ENCODE measurements at places on chromosomes 13 and 19.

DNA sequence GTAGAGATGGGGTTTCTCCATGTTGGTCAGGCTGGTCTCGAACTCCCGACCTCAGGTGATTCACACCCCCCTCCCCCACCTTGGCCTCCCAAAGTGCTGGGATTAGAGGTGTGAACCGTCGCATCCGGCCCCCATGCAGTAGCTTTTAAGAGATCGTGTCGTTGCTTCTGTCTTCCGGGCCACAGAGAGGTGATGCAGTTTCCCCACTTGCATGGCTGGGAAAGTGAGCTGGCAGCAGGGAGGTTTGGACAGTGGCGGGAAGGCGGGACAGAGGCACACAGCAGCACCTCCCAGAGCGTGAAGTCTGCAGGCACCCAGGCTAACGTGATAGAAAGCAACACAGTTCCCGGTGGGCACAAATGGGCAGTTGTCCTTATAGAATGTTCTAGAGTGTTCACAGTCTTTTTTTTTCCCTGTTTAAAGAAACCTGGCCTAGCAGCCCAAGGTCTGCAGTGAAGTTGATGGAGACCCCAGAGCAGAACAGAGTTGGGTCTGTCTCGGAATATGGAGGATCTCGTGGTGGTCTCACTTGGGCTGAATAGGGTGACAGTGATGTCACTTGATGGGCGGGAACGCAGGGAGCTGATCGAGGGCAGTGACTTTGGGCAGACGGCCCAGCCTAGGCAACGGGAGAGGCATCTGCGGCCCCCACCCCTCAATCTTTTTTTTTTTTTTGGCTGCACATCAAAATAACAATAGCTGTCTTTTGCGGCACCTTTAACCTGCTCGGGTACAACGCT lies 4.9 kb downstream of the UHRF1 start:
- DNase-seq = no peak

- DNase-seq = no peak
Observed at GRCh38 chr13:42223681-42224080, 48.3 kb upstream of the AKAP11 start.

GRCh38 chr13:57624565-57625435 lies 6.7 kb upstream of the PCDH17 start:
- peak; percentile 83 for DNase-seq

GRCh38 chr13:110135977-110136597 lies 170.9 kb downstream of the COL4A1 start:
- no peak for DNase-seq

DNA sequence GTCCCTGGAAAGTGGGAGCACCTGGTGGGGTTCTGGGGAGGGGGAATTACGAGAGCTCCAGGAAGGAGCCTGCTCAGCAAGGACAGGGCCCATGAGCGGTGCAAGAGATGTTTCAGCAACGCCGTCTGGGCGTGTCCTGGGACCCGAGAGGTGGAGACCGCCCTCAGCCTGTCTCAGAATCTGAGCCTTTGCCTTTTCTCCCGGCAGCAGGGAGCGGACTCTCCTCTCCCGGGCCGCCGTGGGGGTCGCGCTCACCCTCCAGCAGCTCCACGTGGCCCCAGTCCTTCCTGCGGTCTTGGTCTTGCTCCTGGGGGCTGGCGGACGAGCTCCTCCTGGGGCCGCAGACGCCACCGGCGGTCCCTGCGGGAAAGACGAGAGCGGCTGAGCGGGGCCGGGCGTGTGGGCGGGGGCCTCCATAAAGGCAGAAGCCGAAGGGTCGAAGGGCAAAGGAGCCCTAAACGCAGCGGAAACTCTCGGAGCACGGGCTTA lies 714 bp downstream of the POLRMT start:
- no peak for DNase-seq

GRCh38 chr13:41311406-41312175 lies 524 bp downstream of the NAA16 start:
- DNase-seq = peak; percentile 62

DNA sequence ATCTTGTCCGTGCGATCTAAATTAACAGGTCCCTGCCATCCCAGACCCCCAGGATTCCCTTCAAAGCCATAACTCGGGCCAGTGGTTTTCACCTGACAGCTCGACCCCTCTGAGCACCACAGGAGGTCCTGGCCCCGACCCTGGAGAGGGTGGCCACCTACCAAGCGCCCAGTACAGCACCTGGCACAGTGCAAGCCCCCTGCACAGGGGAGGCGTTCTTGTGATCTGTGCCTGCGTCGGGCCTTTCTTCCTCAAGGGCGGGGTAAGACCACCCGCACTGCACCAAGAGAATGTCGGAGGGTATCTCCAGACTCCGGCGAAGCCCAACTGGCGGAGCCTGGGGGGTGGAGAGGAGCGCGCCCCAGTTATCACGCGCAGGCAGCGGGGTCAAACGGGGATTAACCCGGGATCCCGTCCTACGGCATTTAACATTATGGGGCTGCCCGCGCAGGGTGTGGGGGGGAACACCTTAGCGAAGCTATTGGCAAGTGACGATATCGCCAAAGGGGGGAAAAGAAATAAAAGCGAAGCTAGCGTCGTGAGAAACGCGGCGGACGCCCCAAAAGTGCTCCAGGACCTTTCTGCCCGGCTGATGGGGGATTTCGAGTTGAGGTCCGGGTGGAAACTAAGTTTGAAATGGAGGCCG lies 1.3 kb upstream of the HNRNPL start:
- DNase-seq = peak; percentile 68

GRCh38 chr13:23695196-23695595 lies 125.0 kb downstream of the TNFRSF19 start:
- no peak for DNase-seq

DNA sequence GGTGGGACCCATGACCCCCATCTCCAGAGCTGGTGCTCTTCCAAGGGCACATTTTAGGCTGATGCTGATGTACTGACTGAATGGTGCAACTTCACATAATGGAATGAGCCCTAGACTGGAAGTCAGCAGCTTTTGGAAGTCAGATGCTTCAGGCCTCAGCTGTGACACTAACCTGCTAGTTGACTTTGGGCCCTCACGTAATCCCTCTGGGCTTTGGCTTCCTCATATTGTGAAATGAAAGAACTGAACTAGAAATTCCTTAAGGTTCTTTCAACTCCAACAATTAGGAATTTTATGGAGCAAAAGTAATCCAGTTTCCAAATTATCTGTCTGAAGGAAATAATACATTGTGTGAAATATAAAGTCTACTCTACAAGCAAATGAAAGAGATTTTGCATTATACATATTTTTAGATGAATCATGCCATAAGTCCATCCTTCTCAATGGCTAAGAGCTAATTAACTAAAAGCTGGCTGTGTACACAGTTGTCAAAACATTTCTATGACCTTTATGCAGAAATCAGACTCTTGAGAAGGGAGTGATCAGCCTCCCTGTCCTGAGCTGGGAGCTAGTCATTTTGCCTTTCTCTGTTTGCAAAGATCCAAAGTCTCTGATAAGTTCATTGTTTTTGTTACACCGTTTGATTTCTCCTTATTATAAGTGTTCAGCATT lies 204.2 kb downstream of the DCLK1 start:
- DNase-seq = no peak

DNA sequence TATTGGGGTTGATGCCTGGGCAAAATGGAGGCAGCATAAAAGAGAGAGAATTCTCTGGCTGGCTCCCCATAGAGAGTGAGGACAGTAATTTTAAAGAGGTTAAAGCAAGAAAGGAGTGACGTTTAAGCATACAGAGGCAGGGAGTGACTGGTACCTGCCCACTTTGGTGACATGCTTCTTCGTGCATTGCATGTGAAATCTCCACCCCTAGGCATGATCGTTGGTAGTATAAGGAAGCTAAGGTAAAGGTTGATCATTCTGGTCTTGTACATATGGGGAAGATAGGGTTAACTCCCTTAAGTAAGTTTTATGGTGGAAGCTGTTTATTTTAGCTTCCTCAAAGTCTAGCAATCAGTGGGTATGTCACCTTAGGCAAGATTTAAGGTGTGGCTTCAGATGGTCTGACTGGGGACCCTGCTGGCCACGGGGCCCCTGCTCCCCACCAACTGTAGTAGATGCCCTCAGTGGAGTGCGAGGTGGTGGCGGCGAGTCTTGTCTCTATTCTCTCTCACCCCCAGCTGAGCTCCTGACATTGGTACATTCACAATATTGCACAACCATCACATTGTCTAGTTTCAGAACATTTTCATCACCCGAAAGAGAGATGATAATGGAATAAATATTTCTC lies 797.5 kb upstream of the SPRY2 start:
- no peak for DNase-seq

DNA sequence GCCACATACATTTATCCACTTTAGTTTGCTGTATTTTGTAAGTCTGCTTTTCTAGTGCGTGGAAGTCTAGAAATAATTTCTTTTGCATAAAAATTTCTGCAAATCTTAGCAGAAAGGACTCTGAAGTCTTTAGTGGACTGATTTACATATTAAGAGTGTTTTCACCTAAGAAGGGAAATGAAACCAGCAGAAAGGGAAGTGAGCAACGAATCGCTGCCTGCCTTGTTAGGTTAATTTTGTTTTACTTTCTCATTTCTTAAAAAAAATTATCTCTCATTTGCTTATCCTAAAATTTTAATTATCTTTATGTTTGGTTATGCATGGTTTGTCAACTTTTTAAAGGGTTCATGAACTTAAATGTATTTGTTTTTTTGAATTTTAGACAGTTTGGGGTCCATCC lies 767 bp upstream of the GPR18 start:
- DNase-seq = no peak

DNA sequence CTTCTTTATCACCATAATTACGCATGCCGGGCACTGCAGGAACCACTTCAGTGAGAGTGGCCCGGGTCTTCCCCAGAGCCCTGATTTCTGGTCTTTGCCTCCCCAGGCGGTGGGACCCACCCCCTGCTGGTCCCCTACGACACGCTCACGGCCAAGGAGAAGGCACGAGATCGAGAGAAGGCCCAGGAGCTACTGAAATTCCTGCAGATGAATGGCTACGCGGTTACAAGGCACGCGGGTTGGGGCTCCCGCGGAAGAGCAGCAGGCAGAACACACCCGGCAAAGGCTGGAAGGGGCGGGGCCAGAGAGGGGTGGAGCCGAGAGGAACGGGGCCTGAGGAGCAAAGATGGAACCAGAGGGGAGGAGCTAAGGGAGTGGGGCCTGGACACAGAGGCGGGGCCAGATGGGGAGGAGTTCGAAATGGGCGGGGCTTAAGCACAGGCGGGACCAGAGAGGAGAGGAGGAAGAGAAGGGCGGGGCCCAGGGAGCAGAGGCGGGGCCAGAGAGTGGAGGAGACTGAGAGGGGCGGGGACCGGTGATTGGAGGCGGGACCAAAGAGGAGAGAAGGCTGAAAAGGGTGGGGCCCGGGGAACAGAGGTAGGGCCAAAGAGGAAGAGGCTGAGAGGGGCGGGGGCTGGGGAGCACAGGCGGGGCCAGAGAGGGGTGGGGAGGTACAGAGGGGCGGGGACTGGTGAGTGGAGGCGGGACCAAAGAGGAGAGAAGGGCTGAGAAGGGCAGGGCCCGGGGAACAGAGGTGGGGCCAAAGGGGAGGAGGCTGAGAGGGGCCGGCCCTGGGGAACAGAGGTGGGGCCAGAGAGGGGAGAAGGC lies 73.4 kb downstream of the RYR1 start:
- no peak for DNase-seq

DNA sequence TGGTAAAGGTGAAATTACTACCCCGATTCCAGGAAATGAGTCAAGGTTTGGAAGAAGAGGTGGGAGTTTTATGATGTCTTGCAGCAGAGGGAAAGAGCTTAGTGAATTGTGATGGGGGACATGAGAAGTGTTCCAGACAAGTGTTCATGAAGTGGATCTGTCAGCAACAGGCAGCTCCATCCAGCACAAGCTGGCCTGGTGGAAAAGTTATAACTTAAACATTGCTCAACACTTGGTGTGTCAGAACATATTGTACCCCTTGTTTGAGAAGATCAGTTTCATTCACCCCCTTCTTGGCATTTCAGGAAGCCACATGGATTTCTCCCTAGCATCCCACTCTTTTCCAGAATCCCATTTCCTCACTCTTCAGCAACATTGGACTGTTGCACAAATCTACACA lies 222.0 kb downstream of the B3GLCT start:
- DNase-seq = no peak

DNA sequence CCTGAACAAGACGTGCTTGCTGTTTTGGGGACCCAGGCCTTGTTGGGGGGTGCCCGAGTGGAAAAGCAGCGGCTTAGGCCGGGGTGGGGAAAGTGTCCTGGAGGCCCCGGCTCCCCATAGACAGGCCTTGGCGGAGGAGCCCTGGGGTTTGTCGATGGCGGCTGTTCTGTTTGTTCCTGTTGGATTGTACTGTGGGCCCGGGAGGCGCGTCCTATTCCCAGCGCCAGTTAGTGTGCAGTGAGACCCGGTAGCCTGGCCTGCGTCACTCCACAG lies 11.1 kb downstream of the NCLN start:
- DNase-seq = no peak
